ENCODE measurements at places on chromosomes 5 and 9. TPM values are rescaled to one million over a fixed set of nuclear protein-coding genes. Genes with fewer than 3 reads are reported as not detected.

DNA sequence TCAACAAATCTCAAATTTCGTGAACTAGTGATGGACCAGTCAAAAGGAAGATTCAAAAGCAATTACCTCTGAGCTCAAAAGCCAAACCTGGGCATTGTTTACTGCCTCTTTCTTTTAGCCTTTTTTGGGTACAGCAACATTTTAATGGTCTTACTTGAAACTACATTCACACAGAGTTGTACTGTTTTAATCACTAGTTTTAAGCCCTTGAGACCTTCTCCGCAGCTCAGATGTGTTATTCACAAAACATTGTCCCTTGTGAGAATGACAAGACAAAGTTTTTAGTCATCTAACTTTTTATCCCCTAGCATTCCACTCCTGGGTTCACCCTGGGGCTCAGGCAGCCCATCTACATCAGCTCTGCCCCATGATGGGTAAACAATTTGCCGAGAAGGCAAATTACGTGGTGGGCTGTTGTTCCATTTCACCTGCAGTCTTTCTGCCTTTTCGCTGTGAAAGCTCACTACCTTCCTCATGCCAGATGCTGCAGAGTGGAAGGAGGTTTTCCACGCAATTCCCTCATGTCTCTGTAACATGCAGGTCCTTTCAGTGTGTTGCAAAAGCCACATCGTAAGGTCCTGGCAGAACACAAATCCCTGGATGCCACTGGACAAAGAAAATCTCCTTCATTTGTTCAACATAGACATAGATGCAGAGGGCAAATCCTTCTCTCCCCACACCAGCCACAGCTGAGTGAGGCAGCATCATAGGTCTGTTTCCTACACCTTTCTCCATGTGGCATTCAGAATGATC, 175.7 kb downstream of the EBF1 start:
- no peak overlapping the region for H3K27ac ChIP-seq
- H3K36me3 ChIP-seq, result no peaks in the 10 kb centered on the region
- H3K27me3 ChIP-seq, result no peaks in the 10 kb centered on the region
- no peak for DNase-seq
- H3K4me3 ChIP-seq, result no peak overlapping the region
- no peaks in the 10 kb centered on the region for H3K4me1 ChIP-seq

GRCh38 chr9:82764061-82764668, 298.8 kb downstream of the RASEF start:
- H3K4me1 ChIP-seq, result no peaks in the 10 kb centered on the region
- H3K36me3 ChIP-seq, result no peaks in the 10 kb centered on the region
- H3K27ac ChIP-seq, result no peak overlapping the region
- no peak for DNase-seq
- H3K4me3 ChIP-seq, result no peak overlapping the region

DNA sequence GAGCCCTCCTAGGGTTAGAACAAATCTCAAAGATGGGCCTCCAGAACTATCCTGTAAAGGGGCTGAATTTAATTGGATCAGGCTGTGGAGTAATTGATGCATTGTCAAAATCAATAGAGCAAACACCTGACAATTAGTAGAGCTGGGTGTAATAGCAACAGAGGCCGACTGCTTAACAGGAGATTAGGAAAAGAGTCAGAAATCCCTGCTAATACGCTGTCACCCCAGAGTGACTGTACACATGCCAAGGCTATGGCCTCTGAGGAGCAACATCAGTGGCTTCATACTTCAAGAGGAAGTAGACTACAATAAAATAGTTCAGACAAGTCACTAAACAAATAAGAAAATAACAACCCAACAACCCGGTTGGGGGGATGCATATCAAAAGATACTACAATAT, 18.7 kb upstream of the GRPEL2 start:
- no peaks in the 10 kb centered on the region for H3K27me3 ChIP-seq
- no peaks in the 10 kb centered on the region for H3K36me3 ChIP-seq
- no peak overlapping the region for H3K27ac ChIP-seq
- no peak for DNase-seq
- H3K4me1 ChIP-seq, result peaks cover 8% of the 10 kb centered on the region

DNA sequence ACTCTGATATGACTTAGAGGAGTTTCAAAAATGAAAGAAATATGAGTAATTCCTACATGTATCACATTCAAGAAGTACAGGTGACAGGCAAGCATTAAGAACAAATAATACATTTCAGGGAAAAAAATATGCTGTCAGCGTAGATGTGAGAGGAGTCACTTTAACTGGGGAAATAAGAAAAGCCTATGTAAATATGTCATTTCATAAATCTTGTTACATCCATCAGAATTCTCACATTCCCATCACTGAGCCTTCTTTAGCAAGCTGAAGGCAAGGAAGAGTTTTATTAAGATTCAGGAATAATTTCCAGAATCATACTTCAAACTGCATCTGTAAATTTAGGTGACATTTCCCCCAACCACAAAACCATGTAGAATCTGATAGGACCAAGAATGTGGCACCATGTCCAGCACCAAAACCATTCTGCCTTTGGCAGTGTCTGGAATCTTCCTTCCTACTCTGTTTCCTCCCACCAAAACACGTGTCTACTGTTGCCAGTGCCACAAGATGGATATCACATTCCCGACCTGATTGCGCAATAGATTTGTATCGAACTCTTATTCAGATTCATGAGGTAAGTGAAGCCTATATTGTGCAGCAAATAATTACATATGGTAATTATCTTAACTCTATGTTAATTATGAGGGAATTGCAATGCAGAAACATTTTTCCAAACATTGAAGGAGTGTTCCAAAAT, 690.9 kb downstream of the ISL1 start:
- no peak overlapping the region for H3K4me3 ChIP-seq
- H3K27me3 ChIP-seq, result no peaks in the 10 kb centered on the region
- no peak for DNase-seq
- H3K4me1 ChIP-seq, result no peaks in the 10 kb centered on the region

DNA sequence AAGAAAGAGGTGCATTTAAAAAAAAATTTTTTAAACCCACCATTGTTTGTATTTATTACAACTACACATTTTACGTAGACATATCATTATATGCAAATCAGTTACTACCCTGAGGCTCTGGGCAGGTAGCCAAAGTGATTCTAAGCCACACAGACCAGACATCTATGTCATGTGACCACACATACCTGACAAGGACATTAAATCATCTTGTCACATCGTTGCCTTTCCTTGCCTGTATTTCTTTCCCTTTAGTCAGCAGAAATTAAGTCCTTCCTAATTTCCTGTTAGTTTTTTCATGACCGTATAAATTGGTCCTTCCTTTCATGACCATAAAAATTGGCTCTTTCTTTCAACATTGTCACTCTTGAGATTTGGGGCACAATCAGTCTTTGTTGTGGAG, 134.2 kb upstream of the MARCHF11 start:
- H3K27me3 ChIP-seq, result no peaks in the 10 kb centered on the region
- H3K4me1 ChIP-seq, result no peaks in the 10 kb centered on the region
- H3K4me3 ChIP-seq, result no peak overlapping the region
- no peaks in the 10 kb centered on the region for H3K36me3 ChIP-seq

DNA sequence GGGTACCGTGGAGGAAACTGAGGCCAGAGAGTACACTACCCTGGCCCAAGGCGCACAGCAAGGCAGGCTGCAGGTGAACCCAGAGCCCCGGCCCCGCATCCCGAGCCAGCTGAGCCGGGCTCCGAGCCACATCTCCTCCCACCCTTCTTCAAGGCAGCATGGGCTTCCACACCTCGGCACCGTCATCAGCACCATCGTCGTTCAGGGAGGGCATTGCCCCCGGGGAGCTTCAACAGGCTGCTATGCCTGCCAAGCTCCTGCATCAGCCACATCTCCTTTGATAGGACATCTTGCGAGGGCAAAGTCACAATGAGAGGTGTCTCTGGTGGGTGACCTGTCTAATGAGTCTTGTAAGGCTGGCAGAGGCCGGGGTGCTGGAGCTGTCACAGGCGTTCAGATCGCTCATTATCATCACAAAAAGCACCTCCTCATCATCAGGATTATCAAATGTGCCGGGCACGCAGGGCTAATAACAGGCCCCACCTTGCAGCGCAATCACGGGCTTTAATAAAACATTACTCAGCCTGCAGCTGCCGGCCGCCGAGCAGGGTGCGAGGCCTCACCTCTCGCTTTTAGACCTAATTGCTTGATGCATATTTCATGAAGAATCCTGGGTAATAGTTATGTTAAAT, 20.0 kb upstream of the SLC25A51 start:
- no peak overlapping the region for H3K27ac ChIP-seq
- no peaks in the 10 kb centered on the region for H3K36me3 ChIP-seq
- H3K4me1 ChIP-seq, result no peaks in the 10 kb centered on the region
- no peak overlapping the region for H3K4me3 ChIP-seq
- no peak for DNase-seq

Gene PTPDC1
- total RNA-seq, result 15.0 TPM

Gene ENTPD2
- total RNA-seq, result 13.5 TPM
